ENCODE measurements at places on chromosomes 5 and 9. TPM values are rescaled to one million over a fixed set of nuclear protein-coding genes. Genes with fewer than 3 reads are reported as not detected.

GRCh38 chr9:2012347-2012746, 2.8 kb upstream of the SMARCA2 start:
- H3K36me3 ChIP-seq, result no peaks in the 10 kb centered on the region
- DNase-seq, result no peak
- H3K27me3 ChIP-seq, result no peaks in the 10 kb centered on the region
- no peak overlapping the region for H3K4me3 ChIP-seq

- no peaks in the 10 kb centered on the region for H3K36me3 ChIP-seq
- H3K4me3 ChIP-seq, result no peak overlapping the region
- DNase-seq, result no peak
- H3K27me3 ChIP-seq, result no peaks in the 10 kb centered on the region
- H3K27ac ChIP-seq, result no peak overlapping the region
Observed at GRCh38 chr9:14730461-14730898, 7.9 kb upstream of the CER1 start.

DNA sequence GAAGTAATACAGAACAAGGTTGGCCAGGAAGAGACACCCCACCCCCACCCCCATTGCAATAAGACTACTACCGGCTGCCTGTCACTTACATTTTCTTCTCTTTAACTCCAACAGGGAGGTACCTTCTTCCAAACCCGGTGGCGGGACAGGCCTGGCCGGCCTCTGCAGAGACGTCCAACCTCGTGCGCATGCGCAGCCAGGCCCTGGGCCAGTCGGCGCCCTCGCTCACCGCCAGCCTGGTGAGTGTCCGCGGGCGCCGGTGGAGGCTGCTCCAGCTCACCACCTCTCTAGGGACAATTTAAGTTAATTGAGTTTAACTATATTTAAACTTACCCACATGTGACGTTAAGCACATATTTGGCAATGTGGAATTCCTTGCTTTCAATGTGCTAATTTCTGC, 192.4 kb downstream of the MAST4 start:
- H3K27me3 ChIP-seq, result no peaks in the 10 kb centered on the region
- H3K4me1 ChIP-seq, result no peaks in the 10 kb centered on the region
- H3K4me3 ChIP-seq, result no peak overlapping the region

DNA sequence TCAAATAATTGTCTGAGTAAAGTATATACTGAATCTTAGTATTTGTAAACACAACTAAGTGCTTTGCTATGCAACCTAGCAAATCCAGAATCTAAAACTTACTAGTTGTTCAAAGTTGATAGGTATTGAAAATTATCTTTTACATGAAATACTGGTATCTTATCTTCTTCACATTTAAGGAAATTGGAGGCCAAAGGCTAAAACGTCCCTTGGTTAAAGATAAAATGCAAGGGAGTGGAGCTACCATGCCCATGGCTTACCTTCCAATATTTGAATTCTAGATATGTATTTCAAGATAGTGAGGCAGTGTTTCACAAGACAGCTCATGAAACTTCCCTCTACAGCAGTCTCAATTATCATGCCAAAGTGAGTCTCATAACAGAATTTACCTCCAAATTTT, 373.5 kb downstream of the KIAA0825 start:
- H3K27me3 ChIP-seq, result no peaks in the 10 kb centered on the region
- no peak overlapping the region for H3K4me3 ChIP-seq
- H3K27ac ChIP-seq, result no peak overlapping the region
- peaks cover 25% of the 10 kb centered on the region for H3K4me1 ChIP-seq
- H3K36me3 ChIP-seq, result no peaks in the 10 kb centered on the region

DNA sequence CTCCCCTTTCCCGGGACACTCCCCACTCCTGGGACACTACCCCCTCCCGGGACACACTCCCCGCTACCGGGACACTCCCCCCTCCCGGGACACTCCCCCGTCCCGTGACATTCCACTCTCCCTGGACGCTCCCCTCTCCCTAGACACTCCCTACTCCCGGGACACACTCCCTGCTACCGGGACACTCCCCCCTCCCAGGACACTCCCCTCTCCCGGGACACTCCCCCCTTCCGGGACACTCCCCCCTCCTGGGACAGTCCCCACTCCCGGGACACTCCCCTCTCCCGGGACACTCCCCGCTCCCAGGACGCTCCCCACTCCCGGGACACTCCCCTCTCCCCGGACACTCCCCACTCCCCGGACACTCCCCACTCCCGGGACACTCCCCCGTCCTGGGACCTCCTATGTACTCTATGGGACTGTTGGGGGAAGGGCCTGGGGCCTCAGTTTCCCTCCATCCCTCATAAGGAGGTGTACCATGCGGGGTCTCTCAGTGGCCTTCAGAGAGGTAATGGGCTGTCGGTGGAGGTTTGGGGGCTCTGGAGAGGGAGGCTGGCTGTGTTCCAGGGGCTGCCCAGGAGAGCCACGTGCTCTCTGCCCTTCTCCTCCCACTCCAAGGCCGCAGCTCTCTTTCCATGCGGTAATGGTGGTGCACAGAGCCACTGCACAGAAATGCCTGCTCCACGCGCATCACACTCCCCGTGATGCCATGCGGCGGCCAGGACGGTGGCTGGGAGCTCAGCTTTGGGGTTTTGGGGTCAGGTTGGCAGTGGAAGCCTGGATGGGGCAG, 96.2 kb downstream of the RXRA start:
- H3K4me1 ChIP-seq, result no peaks in the 10 kb centered on the region
- no peak for DNase-seq
- no peak overlapping the region for H3K4me3 ChIP-seq

GRCh38 chr5:61198606-61199005, 36.3 kb upstream of the SMIM15 start:
- no peaks in the 10 kb centered on the region for H3K36me3 ChIP-seq
- H3K27me3 ChIP-seq, result no peaks in the 10 kb centered on the region

DNA sequence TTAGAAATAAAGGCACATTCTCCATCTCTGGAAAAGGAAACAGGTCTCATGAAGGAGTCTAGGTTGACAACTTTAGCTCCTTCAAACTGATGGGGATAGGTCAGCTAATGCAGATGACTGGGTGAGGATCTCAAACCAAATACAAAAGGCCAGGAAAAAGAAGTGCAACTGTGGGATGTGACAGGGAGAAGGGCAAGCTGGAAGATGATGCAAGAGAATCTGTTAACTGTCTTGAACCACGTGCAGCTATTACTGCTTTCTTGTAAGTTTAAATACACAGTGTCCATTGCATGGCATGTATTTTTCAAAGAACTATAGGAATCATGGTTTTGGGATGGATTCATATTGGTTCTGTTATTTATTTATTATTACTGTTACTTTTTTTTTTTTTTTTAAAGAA, 331.8 kb downstream of the NDUFS4 start:
- no peaks in the 10 kb centered on the region for H3K4me1 ChIP-seq
- H3K4me3 ChIP-seq, result no peak overlapping the region
- H3K36me3 ChIP-seq, result no peaks in the 10 kb centered on the region
- H3K27me3 ChIP-seq, result no peaks in the 10 kb centered on the region
- no peak overlapping the region for H3K27ac ChIP-seq

DNA sequence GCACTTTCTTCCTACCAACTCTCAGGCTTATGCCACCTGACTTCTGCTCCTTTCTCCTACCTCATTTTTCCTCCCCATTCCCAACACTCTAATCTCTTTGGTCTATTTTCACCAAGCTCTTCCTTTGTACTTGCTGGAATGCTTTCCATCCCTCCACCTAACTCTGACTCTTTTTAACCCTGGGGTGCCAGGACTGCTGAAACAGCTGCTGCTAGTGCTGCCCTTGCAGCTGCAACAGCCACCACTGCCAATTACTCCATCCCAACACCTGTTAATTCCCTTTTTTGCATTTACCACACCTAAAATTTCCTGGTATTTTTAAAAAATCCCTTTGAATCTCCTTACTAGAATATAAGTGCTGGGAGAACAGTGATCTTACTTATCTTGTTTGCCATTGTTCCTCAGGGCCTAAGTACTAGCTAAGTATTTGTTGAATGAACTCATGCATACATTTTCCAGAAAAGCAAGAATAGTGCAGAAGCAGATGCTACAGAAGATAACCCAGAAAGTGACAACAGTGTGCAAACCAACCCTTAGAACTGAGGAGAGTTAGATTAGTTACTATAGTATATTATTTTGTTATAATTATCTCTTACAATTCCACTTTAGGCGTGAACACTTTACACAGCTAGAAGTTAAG, 11.5 kb downstream of the NADK2 start:
- no peaks in the 10 kb centered on the region for H3K36me3 ChIP-seq
- peak overlapping the region; percentile 9 for H3K27ac ChIP-seq
- DNase-seq, result no peak
- peaks cover 25% of the 10 kb centered on the region for H3K4me1 ChIP-seq
- H3K27me3 ChIP-seq, result no peaks in the 10 kb centered on the region
- no peak overlapping the region for H3K4me3 ChIP-seq

GRCh38 chr5:150502106-150502505, 5.8 kb upstream of the NDST1 start:
- DNase-seq, result no peak
- no peak overlapping the region for H3K4me3 ChIP-seq

- no peaks in the 10 kb centered on the region for H3K4me1 ChIP-seq
- no peak overlapping the region for H3K27ac ChIP-seq
- no peaks in the 10 kb centered on the region for H3K36me3 ChIP-seq
- H3K4me3 ChIP-seq, result no peak overlapping the region
Observed at GRCh38 chr5:95872346-95873268, 50.1 kb upstream of the GLRX start.

DNA sequence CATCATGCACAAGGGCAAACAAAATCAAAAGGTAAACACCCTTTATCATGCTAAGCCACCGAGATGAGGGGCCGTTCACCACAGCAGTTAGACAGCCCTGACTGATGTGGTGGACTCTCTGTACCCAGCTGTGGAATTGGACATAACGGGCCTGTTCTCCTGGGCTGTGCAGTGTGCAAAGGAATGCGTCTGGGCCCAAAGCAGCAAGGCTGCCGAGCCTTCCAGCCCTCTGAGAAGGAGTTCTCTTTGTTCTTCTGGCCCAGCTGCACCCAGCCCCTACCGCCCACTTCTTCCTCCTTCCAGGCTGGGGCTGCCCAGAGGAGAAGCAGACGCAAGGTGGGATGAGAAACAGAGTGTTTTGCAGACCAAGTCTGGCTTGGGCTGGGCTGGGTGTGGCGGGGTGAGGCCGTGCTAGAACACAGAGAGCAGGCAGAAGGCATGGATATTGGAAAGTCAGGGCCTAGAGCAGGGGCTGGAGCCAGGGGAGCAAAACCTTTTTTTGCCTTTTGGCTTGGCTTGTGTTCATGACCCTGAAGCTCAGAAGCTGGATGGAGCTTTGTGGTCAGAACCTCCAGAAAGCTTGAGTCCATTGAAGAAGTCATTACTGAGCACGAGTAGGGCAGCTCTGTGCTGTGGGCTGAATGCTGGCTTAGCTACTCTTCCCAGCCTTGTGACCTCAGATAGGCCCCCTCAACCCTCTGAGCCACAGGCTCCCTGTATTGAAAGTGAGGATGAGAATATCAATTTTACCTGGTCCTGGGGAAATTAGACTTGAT, 49.8 kb upstream of the SH3PXD2B start:
- H3K27me3 ChIP-seq, result no peaks in the 10 kb centered on the region
- H3K4me3 ChIP-seq, result no peak overlapping the region
- H3K4me1 ChIP-seq, result peaks cover 18% of the 10 kb centered on the region
- no peaks in the 10 kb centered on the region for H3K36me3 ChIP-seq
- DNase-seq, result peak; percentile 80
- peak overlapping the region; percentile 48 for H3K27ac ChIP-seq

DNA sequence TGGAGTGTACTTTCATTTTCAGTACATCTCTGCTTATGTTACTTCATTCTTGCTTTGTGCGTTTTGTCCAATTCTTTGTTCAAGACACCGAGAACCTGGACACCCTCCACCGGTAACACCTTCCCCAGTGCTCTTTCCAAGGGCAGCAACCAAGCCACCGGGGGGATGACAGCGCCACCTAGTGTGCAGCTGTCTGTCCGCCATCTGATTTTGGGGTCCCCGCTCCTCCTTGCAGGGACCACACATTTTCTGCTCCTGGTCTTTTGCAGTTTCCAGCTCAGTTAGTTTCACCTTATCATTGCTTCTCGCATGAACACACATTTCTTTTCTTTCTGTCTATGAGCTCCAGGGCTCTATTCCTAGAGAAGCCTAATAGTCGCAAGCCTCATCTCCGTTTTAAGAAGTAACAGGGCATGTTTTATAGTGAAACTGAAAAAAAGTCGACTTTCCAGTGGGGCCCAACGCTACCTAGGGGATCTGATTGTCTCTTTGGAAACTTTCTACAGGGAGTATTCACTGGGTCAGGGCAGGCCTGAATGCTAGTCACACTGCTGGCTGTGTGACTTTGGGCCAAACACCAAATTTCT, 152.1 kb downstream of the FSTL4 start:
- no peaks in the 10 kb centered on the region for H3K36me3 ChIP-seq
- no peak for DNase-seq
- no peak overlapping the region for H3K27ac ChIP-seq
- no peak overlapping the region for H3K4me3 ChIP-seq
- H3K4me1 ChIP-seq, result no peaks in the 10 kb centered on the region

DNA sequence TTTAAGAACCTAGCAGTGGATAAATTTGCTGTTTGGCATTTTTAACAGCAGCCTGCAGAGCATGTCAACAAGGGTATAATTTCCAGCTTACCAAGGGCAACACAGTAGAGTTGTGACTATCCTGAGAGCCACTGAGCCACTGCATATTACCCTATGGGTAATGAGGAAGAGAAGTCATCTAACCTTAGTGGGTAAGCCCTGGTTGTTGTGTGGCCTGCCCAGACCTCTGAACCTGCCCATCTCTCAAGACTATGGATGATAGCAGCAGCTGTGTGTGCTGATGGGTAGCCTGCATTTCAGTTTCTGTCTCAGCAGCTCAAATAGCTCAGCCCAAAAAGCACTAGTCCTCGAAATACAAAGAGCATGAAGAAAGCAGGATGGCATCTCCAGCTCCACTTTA, 56.1 kb upstream of the PIP5K1B start:
- H3K36me3 ChIP-seq, result no peaks in the 10 kb centered on the region
- H3K27me3 ChIP-seq, result no peaks in the 10 kb centered on the region
- no peak overlapping the region for H3K4me3 ChIP-seq
- no peaks in the 10 kb centered on the region for H3K4me1 ChIP-seq

GRCh38 chr9:70574151-70574837, 159.8 kb upstream of the KLF9 start:
- no peaks in the 10 kb centered on the region for H3K27me3 ChIP-seq
- no peak overlapping the region for H3K4me3 ChIP-seq
- peaks cover 28% of the 10 kb centered on the region for H3K4me1 ChIP-seq
- H3K27ac ChIP-seq, result peak overlapping the region; percentile 61

DNA sequence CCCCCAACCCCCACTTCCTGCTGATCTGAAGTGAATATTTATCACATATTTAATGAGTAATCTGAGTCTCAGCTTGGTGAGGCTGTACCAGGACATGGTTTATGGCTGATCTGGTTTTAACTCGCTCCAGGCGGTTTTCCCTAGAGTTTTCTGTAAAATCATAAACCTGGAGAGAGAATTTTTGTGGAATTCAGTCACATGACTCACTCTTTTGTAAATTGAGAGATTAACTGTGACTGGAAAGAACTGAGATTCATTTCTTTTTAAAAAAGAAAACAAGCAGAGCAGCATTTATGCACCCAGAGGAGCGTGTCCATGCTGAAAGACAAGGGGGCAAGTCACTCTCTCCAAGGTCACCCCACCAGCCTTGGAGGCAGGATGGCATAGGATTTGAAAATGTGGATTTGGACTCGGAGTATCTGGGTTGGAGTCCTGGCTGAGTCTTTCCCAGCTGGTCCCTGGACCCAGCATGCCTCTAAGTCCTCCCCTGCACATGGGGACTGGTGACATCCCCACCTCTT, 81.8 kb downstream of the ZNF618 start:
- no peak overlapping the region for H3K4me3 ChIP-seq
- no peaks in the 10 kb centered on the region for H3K36me3 ChIP-seq
- no peak for DNase-seq
- H3K4me1 ChIP-seq, result peaks cover 7% of the 10 kb centered on the region
- no peak overlapping the region for H3K27ac ChIP-seq

RALGPS1 gene
- total RNA-seq, result 18.6 TPM

RMRP gene
- total RNA-seq, result 4,377 TPM

PCDHGA6 gene
- total RNA-seq, result 13.6 TPM

SERF1A gene
- total RNA-seq, result 17.5 TPM

GARIN3 gene
- not detected for total RNA-seq

MZB1 gene
- not detected for total RNA-seq

IL4 gene
- not detected for total RNA-seq

All from sigmoid colon (tissue), 7 donors.